ENCODE measurements at places on chromosomes 3 and 15.

DNA sequence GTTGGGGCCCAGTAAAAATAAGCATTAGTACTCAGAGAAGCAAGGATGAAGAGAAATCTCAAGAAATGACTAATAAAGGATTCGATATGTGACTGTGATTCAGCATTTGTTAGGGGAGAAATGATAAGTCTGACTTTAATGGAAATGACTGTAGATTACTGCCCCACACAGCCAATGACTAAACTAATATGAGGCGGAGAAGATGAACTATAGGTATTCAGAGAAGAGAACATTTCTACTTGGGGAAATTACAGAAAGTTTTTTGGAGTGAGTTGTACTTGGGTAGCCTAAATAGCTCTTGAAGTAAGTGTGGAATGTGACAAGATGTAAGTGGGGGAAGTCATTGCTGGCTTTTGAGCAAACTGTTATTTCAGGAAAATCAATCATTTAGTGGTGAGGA is 380.0 kb downstream of the PDCD6IP start:
- no peak for DNase-seq

GRCh38 chr15:90201130-90201943 is at the start of gene SEMA4B:
SEMA4B (plus strand) TSS chr15:90201330; CDS start chr15:90201579, 249 bp downstream.
- DNase-seq = peak; percentile 62

GRCh38 chr15:98375513-98376340 is 272.6 kb upstream of the IGF1R start:
- no peak for DNase-seq

- DNase-seq = no peak
Observed at GRCh38 chr15:67878712-67879206, 38.9 kb upstream of the RNU6-1 start.

DNA sequence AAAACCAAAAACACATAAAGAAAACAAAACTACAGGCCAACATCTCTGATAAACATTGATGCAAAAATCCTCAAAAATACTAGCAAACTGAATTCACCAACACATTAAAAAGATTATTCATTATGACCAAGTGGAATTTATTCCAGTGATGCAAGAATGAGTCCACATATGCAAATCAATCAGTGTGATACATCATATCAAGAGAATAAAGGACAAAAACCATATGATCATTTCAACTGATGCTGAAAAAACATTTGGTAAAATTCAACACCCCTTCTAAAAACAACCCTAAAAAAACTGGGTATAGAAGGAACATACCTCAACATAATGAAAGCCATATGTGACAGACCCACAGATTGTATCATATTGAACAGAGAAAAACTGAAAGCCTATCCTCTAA is 265.6 kb upstream of the DCBLD2 start:
- no peak for DNase-seq

DNA sequence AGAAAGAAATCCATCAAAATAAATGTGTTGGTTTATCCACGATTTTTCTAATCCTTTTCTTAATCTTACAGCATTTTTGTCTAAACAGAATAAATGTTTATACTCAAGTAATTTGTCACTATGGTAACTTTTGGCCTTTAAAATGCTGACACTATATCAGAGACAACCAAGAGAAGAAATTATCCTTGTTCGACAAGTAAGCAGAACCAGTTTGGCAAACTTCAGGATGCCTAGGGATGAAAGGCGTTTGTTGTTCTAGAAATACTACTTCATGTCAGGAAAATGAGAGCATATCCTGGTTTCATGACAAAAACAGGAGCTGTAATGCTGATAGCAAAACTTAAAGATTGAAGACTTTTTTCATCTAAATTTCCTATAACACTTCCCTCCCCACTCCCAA is 308.0 kb upstream of the ATP11B start:
- DNase-seq = no peak

DNA sequence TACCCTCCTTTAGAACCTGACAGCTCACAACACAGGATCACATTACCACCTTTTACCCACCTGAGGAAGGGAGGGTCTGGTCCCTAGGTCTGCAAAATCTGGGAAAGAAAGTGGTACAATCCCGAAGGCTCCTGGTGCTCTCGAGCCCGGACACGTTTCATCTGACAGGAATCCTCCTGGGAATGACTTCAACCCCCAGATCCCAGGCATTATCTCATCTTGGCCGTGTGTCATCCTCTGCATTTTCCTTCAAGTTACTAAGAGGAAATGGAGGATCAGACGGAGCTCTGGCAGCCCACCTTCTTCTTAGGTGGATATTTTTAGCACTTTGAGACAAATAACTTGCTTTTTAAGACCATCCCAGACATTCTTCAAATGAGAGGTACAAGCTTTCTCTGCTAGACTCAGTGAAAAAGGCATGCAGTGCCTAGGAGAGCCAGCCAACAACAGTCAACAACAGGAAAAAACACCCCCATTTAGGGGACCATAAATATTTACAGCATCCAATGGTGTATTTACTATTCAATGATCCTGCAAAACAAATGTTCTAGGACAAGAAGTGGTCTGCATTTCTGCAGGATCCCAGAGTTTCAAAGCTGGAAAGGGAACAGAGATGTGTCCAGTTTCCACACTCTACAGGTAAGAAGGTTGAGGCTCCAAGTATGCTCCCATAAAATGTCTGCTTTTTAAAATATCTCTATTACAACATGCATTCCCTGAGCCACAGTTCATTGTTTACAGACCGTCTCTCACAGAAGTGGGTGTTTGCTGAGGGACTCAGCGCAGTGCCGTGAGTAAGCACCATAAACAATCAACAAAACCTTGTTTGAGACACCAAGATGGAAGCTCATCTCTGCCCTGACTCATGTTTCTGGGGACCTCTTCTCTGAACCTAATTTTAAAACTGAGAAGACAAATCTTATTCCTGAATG is 38.3 kb upstream of the ARHGEF3 start:
- DNase-seq = no peak

GRCh38 chr15:31905054-31905453 is 125.3 kb upstream of the CHRNA7 start:
- DNase-seq = no peak

GRCh38 chr3:187327845-187328244 is 36.3 kb upstream of the MASP1 start:
- no peak for DNase-seq

DNA sequence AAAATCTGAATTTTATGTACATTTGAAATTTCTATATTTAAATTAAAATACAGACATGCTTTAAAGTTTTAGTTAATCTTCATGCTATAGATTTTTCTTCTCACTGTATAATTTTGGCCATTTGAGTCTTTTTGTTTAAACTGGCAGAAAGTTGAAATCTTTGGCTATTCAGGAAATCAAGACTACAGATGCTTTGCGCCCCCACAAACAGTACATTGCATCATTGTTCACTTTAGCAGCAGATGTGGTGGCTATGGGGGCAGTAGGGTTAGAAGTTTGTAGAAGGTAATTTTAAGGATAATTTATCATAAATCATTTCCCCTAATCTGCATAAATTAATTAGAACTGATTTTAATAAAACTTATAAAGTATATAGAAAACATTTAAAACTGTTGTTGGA is 20.9 kb downstream of the SPPL2A start:
- no peak for DNase-seq

- no peak for DNase-seq
Observed at GRCh38 chr3:148823026-148823425, 4.6 kb upstream of the CPB1 start.

DNA sequence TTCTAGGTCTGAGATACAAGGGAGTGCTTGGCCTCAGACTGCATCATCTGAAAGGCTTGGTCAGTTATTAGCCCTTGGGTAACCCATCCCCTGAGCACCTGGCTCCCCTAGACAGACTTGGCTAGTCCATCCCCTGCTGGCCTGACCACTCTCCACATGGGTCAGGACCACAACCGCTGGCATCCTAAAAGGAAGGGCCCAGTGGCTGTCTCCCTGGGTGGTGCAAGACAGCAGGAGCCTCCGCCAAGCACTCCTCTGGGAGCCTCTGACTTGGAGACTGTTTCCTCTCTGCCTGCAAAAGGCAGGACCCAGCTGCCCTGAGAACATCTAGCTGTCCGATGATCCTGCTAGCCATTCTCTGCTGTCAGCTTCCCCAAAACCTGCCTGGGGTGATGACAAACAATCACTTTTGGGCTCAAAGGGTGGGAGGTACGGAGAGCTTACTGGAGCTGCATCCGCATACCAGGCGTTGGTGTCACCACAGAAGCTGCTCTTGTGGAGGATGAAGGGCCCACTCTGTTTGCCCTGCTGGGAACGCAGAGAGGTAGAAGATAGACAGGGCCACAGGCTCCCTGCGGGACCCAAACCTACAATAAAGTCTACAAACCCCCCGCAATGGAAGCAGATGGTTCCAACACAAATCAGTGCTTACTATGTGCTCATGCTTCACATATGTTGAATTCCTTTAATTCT is 108.0 kb upstream of the PRR20G start:
- no peak for DNase-seq

DNA sequence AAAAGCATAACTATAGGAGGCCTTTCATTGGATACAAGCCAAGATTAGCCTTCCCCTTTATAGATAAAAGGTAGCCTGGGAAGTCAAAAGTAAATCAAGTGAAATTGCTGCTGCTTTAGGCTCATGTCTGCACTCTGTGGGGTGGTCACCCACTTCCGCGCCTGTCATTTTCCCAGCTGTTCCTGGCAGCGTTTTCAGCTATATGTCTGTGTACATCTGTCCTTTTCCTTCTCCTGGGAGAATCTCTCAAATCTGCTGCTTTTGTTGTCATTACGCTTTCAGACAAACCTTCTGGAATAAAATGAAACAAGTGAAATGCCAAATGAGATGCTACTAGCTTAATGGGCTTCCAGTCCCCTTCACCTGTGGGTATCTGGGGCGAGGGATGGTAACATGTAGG is 211.8 kb downstream of the MCTP2 start:
- no peak for DNase-seq

- DNase-seq = no peak
Observed at GRCh38 chr3:133970339-133970738, 59.4 kb downstream of the SLCO2A1 start.

GRCh38 chr15:37037071-37037655 is 63.2 kb downstream of the MEIS2 start:
- DNase-seq = no peak

DNA sequence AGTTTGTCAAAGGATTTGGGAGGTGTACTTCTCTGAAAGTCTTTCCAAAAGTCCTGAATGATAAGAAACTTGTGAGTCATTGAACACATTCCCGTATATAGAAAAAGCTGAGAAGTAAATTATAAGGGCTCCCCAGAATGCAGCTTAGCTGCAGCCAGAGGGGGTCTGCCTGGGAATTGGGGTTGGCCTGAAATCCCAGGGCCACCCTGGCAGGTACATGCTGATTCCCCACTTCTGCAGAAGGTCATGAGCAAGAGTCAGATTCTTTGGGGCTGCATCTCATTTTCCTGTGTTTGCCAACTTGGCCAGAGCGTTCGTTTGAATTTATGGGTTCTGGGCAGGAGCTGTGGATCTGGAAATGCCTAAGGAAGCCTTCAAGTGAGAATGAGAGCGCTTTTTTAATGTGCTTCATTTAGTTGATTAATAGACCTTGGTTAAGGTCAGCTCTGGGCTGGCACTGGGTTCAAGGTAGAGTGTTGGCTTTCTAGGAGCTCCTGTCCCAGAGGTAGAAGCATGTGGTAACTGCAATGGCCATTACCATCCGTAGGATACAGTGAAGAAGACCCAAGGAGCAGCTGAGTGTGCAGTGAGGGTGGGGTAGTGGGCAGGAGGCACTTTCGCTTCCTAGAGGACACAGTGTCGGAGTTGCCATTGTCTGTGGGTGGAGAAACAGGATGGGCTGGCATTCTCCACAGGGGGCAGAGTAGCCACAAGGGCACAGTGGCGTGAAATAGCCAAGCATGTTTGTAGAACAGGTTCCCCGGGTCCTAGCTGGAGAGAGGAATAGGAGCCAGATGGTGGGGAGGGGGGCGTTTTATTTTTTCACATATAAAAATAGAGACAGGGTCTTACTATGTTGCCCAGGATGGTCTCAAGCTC is 3.2 kb downstream of the SLC6A6 start:
- DNase-seq = no peak

DNA sequence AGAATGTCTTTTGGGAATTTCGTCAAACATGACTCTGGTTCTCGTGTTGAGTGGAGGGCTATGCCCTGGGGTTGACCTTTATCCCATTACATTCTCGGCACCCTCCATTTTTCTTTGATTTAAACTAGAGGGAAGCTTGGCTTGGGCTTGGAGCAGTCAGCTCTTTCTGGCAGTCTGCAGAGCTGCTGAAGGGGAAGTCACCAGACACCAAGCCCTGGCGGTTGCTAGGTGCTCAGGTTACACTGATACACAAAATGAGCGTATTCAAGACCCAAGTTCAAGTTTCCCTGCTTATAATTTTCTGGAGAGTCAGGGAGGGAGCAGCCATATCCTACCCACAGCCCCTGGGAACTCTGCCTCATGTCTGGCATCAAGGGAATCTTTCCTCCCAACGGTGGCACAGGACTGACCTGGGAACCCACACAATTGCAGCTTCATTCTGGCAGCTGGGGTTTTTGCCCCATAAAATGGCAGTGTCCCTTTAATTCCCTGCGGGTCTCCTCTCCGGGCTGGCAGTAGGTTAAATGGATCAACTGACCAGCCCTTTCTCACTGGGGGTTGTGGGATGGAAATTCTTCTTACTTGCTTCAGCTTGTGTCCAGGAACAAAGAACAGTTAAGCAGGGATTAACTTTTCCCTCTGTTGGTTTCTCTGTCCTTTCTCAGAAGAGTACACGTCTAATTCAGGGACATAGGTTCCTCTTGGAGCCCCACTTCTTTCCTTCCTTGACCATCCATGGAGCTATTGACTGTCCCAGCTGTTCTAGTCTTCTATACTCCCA is 110.0 kb upstream of the DLG1 start:
- DNase-seq = no peak

DNA sequence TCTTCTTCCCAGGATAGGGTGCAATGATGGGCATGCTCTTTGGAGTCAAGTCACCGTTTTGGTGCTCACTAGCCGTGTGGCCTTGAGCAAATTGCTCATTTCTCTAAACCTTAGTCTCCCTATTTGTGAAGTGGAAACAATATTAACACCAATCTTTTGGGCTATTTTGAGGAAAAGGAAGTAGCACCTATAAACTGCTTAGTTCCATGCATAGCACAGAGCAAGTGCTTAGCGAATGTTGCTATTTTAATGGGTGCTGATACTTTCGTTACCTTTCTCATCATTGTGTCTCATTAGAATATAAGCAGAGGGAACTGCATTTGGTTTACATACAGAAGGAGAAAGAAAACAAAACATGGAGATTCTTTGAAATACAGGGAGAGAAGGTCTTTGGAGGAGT is 66.1 kb downstream of the BOC start:
- no peak for DNase-seq

GRCh38 chr3:3552761-3553160 is 246.5 kb upstream of the LRRN1 start:
- no peak for DNase-seq

Data from activated gamma-delta T cell (primary cell).